Activated naive CD4-positive, alpha-beta T cell treated with anti-CD3 and anti-CD28 coated beads, Interleukin-2, amount 10 ng/mL, durations not matched to agents 7 days and 5 days (primary cell): ENCODE measurements at places on chromosomes 5 and 9.

DNA sequence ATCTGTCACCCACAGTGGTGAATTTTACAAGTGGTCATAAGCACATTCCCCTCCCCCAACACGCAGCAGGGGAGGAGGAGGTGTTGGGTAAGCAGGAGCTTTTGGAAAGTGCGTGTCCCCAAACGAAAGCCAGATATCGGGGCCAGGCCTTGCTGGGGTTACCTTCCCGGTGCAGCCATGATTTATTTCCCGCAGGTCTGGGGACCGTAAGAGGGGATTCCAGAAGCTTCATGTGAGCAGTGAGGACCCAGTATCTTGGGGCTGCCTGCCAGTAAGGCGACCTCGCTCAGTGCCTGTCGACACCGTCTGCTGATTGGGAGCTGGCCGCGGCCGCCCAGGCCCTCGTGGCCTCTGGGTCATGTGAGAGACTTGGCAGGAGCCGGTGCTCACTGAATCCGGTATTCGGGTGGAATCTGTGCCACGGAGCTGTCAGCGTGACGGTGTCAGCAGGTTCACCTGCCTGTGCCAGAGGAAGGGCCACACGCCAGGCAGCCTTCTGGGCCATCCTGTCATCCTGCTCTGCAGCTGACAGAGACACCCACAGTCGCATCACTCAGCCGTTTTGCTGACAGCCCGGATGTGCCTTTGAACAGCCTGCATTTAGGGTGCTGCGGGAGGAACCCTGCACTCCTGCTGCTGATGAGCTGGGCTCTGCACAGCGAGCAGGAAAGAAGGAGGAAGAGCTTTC is 37.3 kb downstream of the SEC61B start:
- H3K4me3 ChIP-seq, result no peak overlapping the region
- peaks cover 4% of the 10 kb centered on the region for H3K27me3 ChIP-seq
- no peak overlapping the region for H3K27ac ChIP-seq
- peak; percentile 72 for DNase-seq
- H3K4me1 ChIP-seq, result peaks cover 14% of the 10 kb centered on the region

GRCh38 chr5:74865804-74866595 is at the start of gene FAM169A:
FAM169A (minus strand) TSS chr5:74866387; CDS start chr5:74841676, 24,711 bp downstream.
- peak within 1 kb of the TSS; percentile 93 for H3K4me3 ChIP-seq
- peaks cover 17% of the 10 kb centered on the region for H3K4me1 ChIP-seq
- H3K27ac ChIP-seq, result peak within 1 kb of the TSS; percentile 74
- H3K36me3 ChIP-seq, result no peaks in the 10 kb centered on the region
- peak; percentile 58 for DNase-seq

GRCh38 chr5:65299861-65300260 is 181.9 kb downstream of the ADAMTS6 start:
- H3K27me3 ChIP-seq, result no peaks in the 10 kb centered on the region
- no peak for DNase-seq
- no peaks in the 10 kb centered on the region for H3K4me1 ChIP-seq

GRCh38 chr9:99172124-99173091 is 49.3 kb downstream of the ALG2 start:
- H3K27ac ChIP-seq, result no peak overlapping the region
- H3K36me3 ChIP-seq, result no peaks in the 10 kb centered on the region
- H3K4me1 ChIP-seq, result peaks cover 13% of the 10 kb centered on the region
- peaks cover 27% of the 10 kb centered on the region for H3K27me3 ChIP-seq
- no peak overlapping the region for H3K4me3 ChIP-seq
- no peak for DNase-seq

DNA sequence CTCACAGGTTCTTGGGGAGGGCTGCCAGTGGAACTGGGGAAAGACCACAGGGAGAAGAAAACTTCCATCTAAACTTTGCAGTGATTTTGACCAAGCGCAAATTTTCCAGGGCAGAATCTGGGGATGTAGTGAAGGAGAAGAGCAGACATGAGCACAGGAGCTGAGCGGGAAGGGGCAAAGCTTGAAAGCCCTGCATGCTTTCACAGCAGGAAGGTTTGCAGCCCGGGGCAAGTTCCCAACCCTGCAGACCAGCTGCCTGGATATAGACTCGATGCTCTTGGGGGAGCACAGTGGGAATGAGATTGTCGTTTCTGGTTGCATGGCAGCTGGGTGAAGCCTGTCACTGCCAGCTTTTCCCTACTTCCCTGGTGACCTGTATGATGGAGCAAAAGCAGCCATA is 276.8 kb upstream of the RORB start:
- DNase-seq, result no peak
- H3K27ac ChIP-seq, result no peak overlapping the region
- H3K4me1 ChIP-seq, result no peaks in the 10 kb centered on the region
- no peak overlapping the region for H3K4me3 ChIP-seq

DNA sequence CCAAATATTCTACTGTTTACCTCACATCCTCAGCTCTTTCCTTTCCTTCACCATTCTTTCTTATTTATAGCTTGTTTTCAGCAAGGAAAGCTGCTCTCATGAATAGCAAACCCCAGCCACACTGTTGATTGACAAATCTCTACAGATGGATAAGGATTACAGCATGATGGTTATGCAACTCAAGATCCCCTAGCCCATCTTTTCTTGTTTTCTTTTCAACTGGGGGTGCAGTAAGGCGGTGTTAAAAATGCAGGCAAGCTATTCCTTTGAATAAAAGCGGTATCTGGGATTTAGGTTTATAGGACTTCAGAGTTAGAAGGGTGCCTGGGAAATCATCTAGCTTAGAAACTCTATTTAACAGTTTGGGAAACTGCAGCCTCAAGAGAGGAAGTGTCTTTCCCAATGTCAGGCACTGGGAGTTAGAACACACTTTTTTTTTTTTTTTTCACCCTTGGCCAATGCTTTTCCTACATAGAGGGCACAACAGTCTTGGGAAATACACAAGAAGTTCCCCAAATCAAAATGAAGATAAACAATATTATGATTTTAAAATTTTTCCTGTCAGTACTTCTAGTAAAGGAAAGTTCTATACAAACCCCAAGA is 2.6 kb downstream of the SPARC start:
- no peak overlapping the region for H3K27ac ChIP-seq
- peaks cover 11% of the 10 kb centered on the region for H3K4me1 ChIP-seq
- H3K36me3 ChIP-seq, result no peaks in the 10 kb centered on the region
- H3K4me3 ChIP-seq, result no peak overlapping the region

DNA sequence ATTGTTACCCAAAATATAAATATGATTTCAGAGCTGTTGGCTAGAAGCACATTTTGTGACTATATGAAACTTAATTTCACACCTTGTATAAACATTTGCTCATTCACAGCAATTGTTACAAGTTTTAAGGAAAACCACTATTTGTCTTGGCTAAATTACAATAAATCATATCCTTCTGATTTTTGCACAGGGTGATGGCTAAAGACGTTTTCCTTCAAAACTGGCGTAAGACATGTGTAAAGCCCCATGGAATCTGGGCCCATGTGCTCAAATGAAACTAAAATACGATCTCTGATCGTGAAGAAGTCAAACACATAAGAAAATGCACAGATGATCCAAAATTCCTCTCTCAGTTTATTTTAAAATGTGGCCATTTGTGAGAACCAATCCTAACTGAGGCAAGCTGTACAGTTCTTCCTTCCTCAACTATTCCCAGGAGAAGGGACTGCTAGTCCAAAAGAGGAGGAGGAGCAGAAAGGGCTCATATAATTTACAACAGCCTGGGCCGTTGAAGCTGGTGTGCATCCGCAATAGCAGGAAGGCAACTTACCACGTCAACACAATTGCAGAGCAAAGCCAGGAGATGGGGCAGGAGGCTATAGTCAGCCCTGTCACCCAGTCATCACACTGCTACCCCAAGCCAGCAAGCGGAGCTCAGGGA is 98.4 kb downstream of the MED27 start:
- H3K4me3 ChIP-seq, result no peak overlapping the region
- H3K27ac ChIP-seq, result no peak overlapping the region
- no peaks in the 10 kb centered on the region for H3K36me3 ChIP-seq
- no peaks in the 10 kb centered on the region for H3K4me1 ChIP-seq
- H3K27me3 ChIP-seq, result no peaks in the 10 kb centered on the region

DNA sequence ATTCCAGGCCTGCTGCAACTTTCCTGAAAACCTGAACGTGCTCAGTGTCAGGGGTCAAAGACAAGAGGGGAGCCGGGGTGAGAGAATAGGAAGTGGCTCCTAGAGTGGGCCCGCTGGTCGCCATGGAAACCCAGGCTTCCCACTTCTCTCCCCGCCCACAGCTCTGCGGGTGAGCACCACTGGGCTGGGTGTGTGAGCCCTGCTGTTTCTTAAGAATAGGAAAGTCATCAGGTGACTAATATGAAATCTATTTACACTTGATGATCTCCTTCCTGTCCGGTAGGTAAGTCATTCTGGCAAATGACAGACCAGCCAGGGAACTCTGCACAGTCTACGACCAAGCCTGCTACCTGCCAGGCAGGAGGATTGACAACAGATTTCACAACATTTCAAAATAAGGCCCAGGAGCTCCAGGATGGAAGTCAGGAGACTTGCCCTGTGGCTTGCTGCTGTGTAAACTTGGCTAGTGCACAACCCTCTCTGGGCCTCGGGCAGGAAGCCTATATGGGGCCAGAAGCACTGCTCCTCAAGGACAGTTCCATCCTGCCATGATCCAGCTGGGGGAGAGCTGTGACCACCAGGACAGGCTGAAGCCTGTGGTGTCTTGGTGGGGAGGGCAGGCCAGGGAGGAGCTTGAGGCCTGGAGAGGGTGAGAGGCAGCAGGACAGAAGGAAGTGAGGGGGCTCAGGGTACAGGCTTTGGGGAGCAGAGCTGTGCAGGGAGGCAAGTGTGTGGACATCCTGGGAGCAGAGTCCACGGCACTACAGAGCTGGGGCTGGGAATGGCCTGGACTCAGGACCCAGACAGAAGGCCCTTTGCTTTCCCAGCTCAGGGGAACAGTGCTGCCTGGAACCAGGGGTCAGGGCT is 60.6 kb downstream of the SHB start:
- no peak overlapping the region for H3K27ac ChIP-seq
- H3K4me1 ChIP-seq, result peaks cover 16% of the 10 kb centered on the region
- DNase-seq, result no peak
- H3K4me3 ChIP-seq, result no peak overlapping the region

DNA sequence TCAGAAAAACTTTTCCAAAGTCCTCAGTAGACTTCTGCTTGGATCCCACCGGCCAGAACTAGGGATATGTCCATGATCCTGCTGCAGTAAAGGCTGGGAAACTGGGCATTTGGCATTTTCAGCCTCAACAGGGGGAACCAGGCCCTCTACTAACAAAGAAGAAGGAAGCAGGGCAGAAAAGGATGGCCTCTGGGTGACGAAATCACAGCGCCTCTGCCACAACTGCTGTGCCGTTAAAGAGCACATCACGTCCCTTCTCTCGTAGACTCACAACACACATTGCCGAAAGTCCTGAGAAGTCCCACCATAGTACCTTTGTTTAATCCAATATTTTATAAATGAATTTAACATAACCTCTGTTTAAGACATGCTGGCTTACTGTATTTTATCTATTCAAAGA is 10.4 kb upstream of the AFAP1L1 start:
- H3K4me1 ChIP-seq, result peaks cover 6% of the 10 kb centered on the region
- DNase-seq, result no peak
- H3K27ac ChIP-seq, result no peak overlapping the region
- H3K4me3 ChIP-seq, result no peak overlapping the region
- H3K27me3 ChIP-seq, result peaks cover 39% of the 10 kb centered on the region

GRCh38 chr9:27945386-27945785 is 372.1 kb upstream of the C9orf72 start:
- H3K27ac ChIP-seq, result no peak overlapping the region
- H3K4me1 ChIP-seq, result no peaks in the 10 kb centered on the region
- no peak for DNase-seq
- H3K36me3 ChIP-seq, result no peaks in the 10 kb centered on the region
- H3K4me3 ChIP-seq, result no peak overlapping the region

- H3K4me1 ChIP-seq, result peaks cover 16% of the 10 kb centered on the region
- H3K4me3 ChIP-seq, result no peak overlapping the region
- no peaks in the 10 kb centered on the region for H3K36me3 ChIP-seq
- DNase-seq, result no peak
- no peak overlapping the region for H3K27ac ChIP-seq
Observed at GRCh38 chr9:136952321-136952850, 313 bp downstream of the LCN12 start.
